ENCODE measurements at places on chromosomes 2 and 18.
A peak's percentile ranks its signal among the peaks of the same experiment; 100 is the strongest.

DNA sequence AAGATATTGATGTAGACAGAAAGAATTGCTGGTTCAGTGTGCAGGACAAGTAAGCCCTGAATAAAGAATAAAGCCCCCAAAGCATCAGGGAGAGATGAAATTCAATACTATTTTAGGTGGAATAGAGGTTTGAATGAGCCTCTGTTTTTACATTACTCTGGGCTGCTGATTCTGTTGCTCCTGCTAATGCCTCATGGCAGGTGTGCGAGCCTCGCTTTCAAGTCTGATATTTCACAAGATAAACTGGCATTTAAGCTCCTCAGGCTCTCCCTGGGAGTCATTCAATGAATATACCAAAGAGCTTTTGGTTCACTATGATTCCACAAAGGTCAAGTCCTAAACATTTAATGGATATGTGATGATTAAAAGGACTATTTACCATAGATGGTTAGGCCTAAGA lies 601.0 kb upstream of the SLC39A10 start:
- DNase-seq: no peak

GRCh38 chr2:150485871-150486538 lies 1.5 kb downstream of the RND3 start:
- no peak for DNase-seq

DNA sequence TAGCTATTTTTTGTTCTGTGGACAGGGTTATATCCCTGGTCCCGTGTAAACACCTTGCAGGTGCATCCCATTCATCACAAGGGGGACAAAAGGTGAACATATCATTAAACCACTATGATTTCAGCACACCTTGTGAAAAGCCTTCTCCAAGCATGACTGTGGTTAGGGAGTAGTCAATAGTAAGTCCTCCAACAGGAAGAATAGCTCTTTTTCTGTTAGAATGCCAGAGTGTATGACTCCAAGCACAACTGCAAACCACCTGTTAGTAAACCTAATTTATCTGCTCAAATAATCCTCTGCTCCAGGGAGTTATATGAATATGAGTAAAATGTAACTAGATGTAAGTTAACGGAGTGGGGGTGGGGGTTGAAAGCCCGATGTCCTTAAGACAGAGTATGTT lies 240.5 kb downstream of the AGPS start:
- DNase-seq: no peak

DNA sequence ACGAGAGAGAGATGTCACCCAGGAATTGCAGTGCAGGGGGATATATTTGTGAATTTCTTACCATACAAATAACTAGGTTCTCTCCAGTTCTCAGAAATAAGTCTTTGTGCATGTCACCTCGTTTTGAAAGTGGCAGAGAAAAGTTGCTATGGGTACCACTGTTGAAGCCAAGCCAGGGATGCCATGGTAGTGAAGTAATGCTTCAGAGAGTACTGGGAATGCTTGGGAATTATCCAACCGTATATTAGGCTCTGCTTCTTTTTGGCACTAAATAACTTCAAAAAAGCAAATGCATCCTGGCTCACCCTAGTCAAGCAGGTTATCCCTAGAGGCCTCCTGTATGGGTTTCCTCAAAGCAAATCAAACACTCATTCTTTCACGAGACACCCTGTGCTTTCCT lies 50.7 kb upstream of the DDX18 start:
- DNase-seq: no peak

GRCh38 chr2:181047829-181048228 lies 67.4 kb downstream of the UBE2E3 start:
- no peak for DNase-seq

- DNase-seq: no peak
Observed at GRCh38 chr2:122531290-122532071, 776.0 kb downstream of the TSN start.

DNA sequence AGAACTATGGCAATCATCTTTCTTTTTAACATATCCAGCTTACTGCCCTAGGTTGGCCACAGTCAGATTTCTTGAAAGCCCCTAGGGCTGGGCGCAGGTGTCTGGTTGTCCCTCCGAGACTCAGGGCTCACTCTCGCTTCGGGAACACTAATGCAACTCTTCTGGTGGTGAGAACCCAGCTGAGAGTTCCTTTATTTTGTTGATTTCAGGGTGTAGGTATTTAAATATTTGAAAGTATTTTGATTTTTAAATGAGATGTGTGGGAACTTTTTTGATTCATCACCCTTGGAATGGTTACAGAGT lies 40.7 kb downstream of the INPP4A start:
- no peak for DNase-seq

DNA sequence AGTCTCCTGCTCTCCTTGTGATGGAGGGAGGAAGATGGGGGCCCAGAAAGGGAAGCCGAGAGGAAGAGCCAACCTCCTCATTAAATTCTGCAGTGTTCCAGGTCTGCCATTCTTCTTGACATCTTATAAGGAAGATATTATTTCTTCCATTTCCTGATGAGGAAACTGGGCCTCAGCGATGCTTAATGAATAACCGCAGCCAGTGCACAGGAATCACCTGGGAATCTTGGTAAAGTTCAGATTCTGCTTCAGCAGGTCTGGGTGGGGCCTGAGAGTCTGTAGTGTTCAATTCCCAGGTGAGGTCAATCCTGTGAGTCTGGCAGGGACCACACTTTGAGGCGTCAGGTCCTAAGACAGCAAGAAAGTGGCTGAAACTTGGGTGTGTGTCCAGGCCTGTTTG lies 17.3 kb downstream of the PCARE start:
- no peak for DNase-seq

DNA sequence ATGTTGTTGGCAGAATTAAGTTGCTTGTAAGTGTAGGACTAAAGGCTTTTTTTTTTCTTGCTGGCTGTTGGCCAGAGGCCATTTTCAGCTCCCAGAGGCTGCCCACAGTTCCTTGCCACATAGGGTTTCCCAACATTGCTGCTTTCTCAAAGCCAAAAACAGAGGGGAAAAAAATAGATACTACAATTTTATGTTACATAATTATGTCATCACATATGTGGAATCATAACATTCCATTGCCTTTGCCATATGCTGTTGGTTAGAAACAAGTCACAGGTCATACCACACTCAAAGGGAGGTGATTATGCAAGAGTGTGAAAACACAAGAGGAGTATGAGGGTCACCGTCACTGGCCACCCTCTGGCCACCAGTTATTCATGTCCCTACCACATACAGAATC lies 154.5 kb downstream of the RTN4 start:
- no peak for DNase-seq

GRCh38 chr2:169007941-169008340 lies 23.2 kb downstream of the ABCB11 start:
- no peak for DNase-seq

- DNase-seq: no peak
Observed at GRCh38 chr2:85997017-85997970, 108.4 kb downstream of the POLR1A start.

- peak; percentile 47 for DNase-seq
Observed at GRCh38 chr2:224650815-224651439, 65.2 kb downstream of the CCDC195 start.

GRCh38 chr2:165718610-165719210 lies 75.3 kb downstream of the GALNT3 start:
- DNase-seq: no peak

GRCh38 chr18:46566111-46566510 lies 90.9 kb downstream of the LOXHD1 start:
- DNase-seq: no peak

- no peak for DNase-seq
Observed at GRCh38 chr2:43566461-43566729, 29.4 kb downstream of the THADA start.

GRCh38 chr18:8814206-8814605 lies 108.8 kb downstream of the MTCL1 start:
- no peak for DNase-seq

DNA sequence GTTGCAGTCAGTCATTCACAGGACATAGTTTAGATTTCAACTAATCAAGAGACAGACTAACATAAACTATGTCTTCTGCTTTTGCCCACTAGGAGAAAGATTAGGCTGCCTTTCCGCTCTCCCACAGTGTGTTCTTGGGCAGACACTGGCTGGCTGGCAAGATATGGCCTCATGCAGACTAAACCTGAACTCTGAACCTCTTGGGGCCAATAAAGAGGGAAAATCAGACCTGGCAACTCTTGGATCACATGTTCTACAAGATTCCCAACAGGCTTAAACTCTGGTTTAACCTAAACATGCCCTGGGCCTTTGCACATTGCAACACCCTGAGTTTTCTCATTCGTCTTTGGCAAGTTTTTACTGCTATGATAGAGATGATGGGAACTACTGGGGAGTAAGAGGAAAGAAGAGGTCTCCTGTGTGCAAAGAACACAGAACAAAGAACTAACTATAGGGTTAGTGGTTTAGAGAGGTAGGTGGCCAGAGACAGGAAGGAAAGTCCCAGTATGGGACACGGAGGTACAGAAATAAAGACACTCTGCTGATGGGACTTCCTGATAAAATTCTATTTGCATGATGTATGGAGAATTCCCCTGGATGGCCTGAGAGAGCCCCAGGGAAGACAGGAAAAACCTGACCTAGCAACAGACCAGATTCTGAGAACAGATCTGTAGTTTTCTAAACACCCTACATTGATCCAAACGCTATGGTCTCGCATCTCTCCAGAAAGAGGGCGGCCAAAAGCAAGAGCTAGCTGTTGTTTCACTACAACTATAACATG lies 2.0 kb upstream of the ATRAID start:
- no peak for DNase-seq

DNA sequence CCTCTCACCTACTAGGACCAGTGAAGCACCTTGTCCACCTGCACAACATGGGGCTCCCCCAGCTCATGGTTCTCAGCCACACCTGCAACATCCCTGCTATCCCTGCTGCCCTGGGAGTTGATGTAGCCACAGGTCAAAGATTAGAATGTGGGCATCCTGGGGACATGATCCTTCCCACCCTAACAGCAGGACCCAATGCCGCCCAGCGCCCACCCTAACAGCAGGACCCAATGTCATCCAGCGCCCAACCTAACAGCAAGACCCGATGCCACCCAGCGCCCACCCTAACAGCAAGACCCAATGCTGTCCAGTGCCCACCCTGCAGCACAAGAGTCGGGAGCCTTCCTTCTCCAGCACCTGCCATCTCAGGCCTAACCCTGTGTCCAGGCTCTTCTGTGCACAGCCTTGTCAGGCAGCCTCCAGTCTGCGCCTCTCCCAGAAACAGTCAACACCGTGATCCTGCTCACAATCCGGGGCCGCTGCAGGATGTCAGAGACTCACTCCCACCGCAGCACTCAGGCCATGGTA lies 237.3 kb upstream of the SALL3 start:
- no peak for DNase-seq

- no peak for DNase-seq
Observed at GRCh38 chr18:31049189-31049588, 6.6 kb upstream of the DSC3 start.

DNA sequence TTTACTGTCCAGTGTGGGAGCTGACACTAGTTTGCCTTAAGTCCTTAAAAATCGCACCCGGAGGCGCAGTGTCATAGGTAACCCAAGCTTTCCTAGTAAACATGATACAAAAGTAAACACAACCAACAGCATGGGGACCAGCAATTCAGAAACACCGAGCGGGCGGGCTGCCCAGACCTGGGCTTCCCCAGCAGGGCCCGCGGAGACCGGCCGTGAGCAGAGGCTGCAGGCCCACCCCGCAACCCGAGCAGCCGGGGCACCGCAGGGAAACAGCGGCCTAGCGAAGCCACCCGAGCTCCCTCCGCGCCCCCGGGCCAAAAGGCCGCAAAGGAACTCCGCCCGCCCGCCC lies 296 bp downstream of the TTC21B start:
- DNase-seq: no peak

GRCh38 chr2:104332731-104333130 lies 521.2 kb upstream of the POU3F3 start:
- DNase-seq: no peak

- DNase-seq: no peak
Observed at GRCh38 chr2:30465171-30465545, 18.1 kb downstream of the LCLAT1 start.

DNA sequence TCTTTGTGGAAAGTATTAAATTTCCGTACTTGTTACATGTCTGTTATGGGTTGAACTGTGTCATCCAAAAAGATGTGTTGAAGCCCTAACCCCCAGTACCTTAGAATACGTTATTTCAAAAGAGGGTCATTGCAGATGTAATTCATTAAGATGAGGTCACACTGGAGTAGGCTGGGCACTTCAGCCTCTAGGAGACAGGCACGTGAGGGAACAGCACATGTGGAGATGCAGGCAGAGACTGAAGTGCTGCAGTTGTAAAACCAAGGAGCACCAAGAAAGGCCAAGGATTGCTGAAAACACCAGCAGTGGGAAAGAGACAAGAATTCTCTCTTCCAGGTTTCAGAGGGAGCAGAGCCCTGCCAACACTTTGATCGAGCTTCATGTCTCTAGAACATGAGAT lies 4.6 kb upstream of the RHBDD1 start:
- no peak for DNase-seq

- no peak for DNase-seq
Observed at GRCh38 chr18:48569915-48570264, 31.1 kb downstream of the CTIF start.

DNA sequence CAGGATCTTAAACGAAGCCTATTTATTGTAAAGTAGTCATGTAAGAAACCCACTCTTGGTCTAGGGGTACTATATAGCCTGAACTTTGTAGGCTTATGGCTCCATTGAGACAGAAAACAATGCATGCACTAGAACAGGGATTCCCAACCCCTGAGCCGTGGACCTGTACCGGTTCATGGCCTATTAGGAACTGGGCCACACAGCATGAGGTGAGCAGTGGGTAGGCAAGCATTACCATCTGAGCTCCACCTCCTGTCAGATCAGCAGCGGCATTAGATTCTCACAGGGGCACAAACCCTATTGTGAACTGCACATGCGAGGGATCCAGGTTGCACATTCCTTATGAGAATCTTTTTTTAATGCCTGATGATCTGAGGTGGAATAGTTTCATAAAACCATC lies 59.2 kb downstream of the ROCK1 start:
- no peak for DNase-seq

DNA sequence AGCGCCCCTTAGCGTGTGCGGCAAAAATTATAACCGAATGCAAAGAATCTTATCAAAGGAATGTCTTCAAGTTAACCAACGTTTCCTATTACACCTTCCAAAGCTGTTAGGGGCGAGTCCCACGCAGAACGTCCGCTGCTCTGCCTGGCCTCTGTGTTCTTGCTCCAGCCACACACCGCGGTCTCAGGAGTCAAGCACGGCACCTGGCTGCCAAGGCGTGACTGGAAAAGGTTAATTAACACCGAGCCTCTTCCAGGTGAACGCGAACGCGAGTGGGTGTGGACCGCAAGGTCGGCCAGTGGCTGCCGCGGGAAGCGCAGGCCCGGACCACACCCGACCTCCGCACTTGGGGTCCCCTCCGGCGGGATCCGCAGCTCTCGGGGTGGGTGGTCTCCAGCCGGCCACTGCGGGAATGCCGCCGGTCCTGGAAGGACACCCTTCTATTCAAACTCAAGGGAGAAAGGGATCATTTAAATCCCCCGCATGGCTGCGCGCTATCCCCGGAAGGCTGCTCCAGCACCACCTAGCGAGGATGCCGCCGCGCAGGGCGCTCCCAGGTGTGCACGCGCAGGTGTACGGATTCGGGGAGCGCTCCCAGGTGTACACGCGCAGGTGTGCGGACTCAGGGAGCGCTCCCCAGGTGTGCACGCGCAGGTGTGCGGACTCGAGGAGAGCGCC lies 830 bp downstream of the CYB5A start:
- peak; percentile 34 for DNase-seq
